Activated CD4-positive, alpha-beta T cell treated with anti-CD3 and anti-CD28 coated beads, Interleukin-2, amount 10 ng/mL, durations not matched to agents 7 days and 5 days (primary cell): ENCODE measurements at places on chromosomes 11 and 22. TPM values are rescaled to one million over a fixed set of nuclear protein-coding genes. Genes with fewer than 3 reads are reported as not detected.

AQP11 gene
- 0.20 TPM for total RNA-seq

TBC1D22A gene
- 39.2 TPM for total RNA-seq

HTR3B gene
- total RNA-seq, result not detected

FAT3 gene
- not detected for total RNA-seq

LRRC55 gene
- not detected for total RNA-seq

KIAA0930 gene
- total RNA-seq, result 13.3 TPM

ALG8 gene
- 51.2 TPM for total RNA-seq

ARCN1 gene
- 113 TPM for total RNA-seq

OR5A1 gene
- total RNA-seq, result not detected

OR51B2 gene
- not detected for total RNA-seq

SHANK2 gene
- not detected for total RNA-seq

UBQLNL gene
- total RNA-seq, result 0.25 TPM

CDC42BPG gene
- total RNA-seq, result 1.3 TPM

PLAAT5 gene
- not detected for total RNA-seq

CDC42EP1 gene
- 0.30 TPM for total RNA-seq
